ENCODE measurements at places on chromosomes 6 and 20.

DNA sequence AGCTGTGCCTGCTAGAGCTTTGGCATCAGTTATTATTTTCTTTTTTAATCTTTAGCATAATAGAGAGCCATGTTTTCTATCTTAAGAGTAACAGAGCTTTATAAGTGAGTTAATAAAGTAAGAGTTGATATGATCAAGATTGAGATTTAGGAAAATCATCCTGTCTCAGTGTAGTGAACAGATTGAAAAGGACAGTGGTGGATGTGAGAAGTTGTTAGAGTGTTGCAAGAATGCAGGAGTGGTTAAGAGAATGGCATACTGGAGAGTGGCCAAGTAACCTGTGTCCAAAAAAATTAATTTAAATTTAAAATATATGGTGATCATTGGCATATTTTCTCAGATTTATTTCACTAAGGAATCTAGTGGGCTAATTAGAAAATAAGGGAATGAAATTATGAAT lies 629.3 kb downstream of the GRIK2 start:
- DNase-seq, result no peak

GRCh38 chr20:36591854-36592641 lies 13.5 kb upstream of the RAB5IF start:
- DNase-seq, result peak; percentile 56

- peak; percentile 100 for DNase-seq
Measured at GRCh38 chr6:30759575-30760239, 15.4 kb upstream of the IER3 start.

- DNase-seq, result peak; percentile 89
Measured at GRCh38 chr20:35171753-35172433, at the start of gene PROCR. Gene PROCR, plus strand, starts transcription at chr20:35172072. Its CDS starts 83 bp downstream, at chr20:35172155.

DNA sequence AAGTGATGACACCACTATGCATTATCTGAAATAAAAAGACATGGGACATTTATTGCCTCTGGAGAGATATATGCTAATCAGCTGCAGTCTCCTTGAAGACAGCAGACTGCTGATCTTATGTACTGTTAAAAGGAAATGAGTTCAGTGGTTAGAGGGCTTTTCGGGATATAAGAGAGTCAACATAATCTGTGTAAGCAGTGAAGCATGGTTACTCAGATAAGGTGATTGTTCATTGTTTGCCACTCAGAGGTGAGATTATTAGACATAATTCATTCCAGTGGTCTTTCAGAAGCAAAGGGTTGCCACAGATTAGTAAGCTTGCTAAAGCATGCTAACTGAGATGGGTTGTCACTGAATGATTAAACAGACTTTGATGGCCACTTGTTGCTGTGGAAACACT lies 1450.7 kb upstream of the ADGRB3 start:
- DNase-seq, result no peak

GRCh38 chr6:81487489-81487888 lies 265.0 kb downstream of the TENT5A start:
- DNase-seq, result no peak

Measured in fibroblast of skin of back (primary cell).